Stimulated activated CD8-positive, alpha-beta memory T cell treated with anti-CD3 and anti-CD28 coated beads, Interleukin-7, amount 100 ng/mL, for 24 hours (primary cell): ENCODE measurements at places on chromosomes 3 and 15.

DNA sequence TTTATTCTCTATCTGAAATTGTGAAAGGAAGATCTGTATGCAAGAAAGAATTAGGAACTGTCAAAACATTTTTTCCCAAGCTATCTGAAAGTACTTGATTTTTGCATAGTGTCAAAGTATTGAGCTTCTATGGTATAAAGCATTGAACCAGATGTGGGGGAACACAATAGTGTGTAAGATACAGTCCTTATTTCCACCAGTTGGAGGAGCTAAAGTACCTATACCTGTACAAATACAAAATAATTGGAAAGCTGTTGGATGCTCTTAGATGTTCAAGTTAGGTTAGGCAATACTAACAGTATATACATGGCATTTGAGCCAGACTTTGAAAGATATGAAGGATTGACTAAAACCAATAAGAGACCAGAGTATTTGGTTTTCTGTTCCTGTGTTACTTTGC is 148.4 kb downstream of the B3GALNT1 start:
- no peak for DNase-seq

DNA sequence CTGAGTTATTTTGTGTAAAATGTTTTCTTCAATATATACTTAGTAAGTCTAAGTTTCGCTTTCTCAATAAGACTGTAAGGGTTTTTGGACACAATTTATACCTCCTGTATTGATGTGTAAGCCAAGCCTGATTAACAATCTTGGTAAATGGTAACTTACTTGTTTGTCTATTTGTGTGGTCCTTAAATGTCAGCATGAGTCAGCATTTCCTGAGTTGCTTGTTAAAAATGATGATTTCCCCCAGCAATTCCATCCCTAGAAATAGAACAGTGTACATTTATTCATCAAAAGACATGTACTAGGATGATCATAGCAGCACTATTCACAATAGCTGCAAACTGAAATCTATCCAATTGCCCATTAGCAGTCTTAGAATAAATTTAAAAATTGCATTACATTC is 53.4 kb upstream of the LRIG1 start:
- DNase-seq, result no peak

- no peak for DNase-seq
Measured at GRCh38 chr3:17009826-17010225, 125.1 kb downstream of the PLCL2 start.

GRCh38 chr15:44435893-44436667 is 8.7 kb downstream of the CTDSPL2 start:
- no peak for DNase-seq

DNA sequence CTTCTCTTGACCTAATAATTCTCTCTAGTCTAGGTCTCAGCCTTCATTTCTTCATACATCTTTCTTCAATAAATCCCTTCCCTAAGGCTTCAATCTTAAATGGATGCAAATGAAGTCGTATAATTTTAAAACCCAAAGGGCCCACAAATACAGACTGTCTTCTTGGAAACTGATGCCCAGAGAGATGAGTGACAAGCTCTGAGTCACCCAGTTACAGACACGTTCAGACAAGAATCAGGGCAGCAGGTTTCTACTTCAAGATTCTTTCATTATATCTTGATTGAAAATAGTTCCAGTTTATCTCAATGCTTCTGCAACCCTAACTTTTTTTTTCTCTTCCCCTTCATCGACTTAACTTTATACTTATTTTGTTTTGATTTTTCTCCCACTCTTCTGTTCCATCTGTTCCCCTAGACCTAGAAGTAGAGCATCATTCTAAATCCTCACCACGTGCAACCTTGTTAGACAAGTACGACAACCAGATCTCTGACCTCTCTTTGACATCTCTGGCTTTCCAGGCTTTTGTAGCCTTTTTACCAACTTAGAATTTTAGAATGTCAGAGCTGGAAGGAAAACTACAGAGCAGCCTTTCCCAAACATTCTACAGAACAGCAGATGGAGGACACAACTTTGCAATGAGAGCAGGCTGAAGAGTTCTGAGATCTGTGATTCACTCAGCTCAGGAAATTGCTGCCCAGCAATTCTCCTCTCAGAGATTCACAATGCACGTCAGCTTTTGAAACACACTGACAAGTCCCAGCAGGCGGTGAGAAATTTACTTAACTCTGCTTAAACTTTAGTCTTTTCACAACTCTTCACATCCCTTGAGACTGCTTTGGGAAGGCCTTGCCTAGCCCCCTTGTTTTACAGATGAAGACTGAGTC is 25.3 kb downstream of the NCEH1 start:
- no peak for DNase-seq

DNA sequence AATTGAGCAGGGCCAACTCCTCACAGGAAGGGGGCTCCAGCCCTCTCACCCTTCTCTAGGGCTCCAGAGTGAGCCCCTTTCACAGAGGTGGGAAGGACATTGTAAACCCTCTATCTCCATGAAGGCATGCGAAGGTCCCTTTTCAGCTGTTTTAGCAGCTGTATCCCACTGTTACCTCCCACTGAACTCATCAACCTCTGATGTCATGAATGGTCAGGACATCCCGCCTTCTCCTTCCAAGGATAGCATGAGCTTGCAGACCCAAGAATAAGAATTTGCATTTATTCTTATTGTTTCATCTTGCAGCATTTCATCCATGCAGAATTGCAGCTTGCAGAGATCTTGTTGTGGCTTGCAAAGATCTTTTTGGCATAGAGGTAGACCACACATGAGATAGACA is 24.3 kb upstream of the FGD5 start:
- no peak for DNase-seq

- DNase-seq, result no peak
Measured at GRCh38 chr15:80836223-80836622, 57.1 kb downstream of the CEMIP start.

- DNase-seq, result no peak
Measured at GRCh38 chr15:73382115-73382514, 13.4 kb upstream of the HCN4 start.

GRCh38 chr15:98986281-98986680 is 21.3 kb downstream of the PGPEP1L start:
- no peak for DNase-seq
